Astrocyte (in vitro differentiated cells and primary cell): ENCODE measurements at places on chromosomes 6 and 20. TPM values are rescaled to one million over a fixed set of nuclear protein-coding genes. Genes with fewer than 3 reads are reported as not detected.

DNA sequence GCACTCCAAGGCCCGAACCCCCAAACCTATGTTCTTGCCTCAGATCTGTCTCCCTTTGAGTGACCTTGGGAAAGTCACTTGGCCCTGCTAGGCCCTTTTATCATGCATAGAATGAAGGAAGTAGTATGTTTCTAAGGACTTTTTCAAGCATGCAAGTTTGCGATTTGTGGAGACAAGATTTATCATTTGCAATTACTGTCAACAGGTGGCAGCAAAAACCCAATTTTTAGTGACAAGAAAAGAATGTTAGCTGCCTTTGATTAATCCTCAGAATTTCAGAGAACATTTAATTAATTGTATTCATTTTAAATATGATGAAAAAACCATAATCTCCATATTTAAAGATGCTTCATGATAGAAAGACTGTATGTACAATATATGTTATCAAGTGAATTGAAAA lies 28.3 kb upstream of the PREP start:
- DNase-seq = no peak

DNA sequence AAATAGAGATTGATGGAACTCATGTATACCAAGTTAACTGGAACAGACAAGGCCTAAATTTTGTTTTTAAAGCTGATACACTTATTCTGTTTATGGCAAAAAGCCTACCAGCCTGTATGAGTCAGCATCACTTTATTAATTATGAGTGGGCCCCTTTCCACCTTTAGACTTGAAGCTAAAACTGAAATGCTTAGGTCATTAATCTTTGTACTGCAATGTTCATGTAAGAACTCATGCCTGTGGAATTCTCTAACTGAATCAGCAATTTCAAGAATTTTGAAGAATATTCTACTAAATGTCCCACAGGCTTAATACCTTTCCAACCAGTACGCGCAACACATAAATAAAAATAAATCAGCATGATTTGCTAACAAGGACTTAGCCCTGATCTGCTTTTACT lies 140.2 kb upstream of the PHACTR1 start:
- DNase-seq = peak; percentile 81

GRCh38 chr20:59643615-59644061 lies 39.3 kb downstream of the PHACTR3 start:
- DNase-seq = no peak

The MYLIP gene
- 12.5 and 12.9 TPM in 2 replicates for total RNA-seq
